ENCODE measurements at places on chromosomes 2 and 18. TPM values are rescaled to one million over a fixed set of nuclear protein-coding genes. Genes with fewer than 3 reads are reported as not detected.

GRCh38 chr2:32697156-32697555, 69.3 kb downstream of the TTC27 start:
- no peak for DNase-seq

DNA sequence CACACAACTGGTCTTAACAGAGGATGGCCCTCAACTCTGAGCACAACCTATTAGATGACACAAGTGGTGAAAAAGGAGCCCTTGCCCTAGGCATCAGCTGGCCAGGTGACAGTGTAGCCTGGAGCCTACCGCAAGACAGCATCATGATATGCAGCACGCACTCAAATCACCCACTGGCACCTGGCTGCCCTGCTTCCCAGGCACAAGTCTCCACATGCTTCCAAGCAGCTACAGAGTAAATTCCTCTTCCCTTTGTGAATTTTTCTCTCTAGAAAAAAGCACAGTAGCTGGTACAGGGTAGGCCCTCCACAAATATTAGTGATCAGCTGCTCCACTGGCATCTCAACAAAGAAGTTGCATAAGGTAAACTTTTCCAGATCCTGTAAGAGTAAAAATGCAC, 6.0 kb downstream of the FBXO15 start:
- no peak for DNase-seq

GRCh38 chr2:142748559-142749099, 128.8 kb upstream of the KYNU start:
- DNase-seq, result no peak

- no peak for DNase-seq
Observed at GRCh38 chr2:152443771-152444170, 108.8 kb downstream of the FMNL2 start.

GRCh38 chr2:233772583-233772982, 5.5 kb upstream of the MROH2A start:
- DNase-seq, result no peak

- no peak for DNase-seq
Observed at GRCh38 chr2:236210536-236210935, 42.4 kb upstream of the GBX2 start.

DNA sequence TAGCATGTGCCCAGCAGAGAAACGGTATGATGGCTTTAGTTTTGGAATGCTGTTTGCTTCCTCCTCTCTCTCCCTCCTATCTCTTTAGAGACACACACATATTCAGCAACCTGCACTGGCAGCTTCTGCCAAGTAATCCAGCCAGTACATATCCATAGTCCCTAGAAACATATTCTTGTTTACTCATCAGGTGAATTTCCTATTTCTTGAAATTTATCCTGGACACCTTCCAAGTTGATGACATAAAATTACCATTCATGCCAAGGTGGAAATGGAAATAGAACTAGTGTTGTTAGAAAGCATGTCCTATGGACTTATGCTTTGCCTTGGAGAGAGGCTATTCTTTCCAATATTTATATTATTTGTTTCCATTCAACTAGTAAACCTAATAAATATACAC, 50.9 kb upstream of the RGPD4 start:
- DNase-seq, result no peak

DNA sequence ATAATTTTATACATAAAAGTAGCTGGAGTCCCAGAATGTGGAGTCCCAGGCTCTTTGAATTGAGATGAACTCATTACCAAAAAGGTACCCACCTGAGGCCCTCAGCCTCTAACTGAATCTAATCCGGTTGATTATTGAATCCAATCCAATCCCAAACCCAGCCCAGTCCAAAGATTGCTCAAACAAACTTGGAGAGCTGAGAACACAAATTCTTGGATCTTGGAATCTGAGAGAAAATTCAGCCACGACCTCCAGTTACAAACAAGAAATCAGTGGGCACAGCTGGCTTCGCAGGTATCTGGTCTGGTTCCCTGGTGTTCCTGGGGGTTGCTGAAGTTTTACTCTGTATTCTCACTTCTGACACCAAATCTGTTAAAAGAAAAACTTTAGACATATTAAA, 28.4 kb upstream of the RHOB start:
- DNase-seq, result no peak

- no peak for DNase-seq
Observed at GRCh38 chr2:30663321-30663720, 143.9 kb downstream of the CAPN13 start.

DNA sequence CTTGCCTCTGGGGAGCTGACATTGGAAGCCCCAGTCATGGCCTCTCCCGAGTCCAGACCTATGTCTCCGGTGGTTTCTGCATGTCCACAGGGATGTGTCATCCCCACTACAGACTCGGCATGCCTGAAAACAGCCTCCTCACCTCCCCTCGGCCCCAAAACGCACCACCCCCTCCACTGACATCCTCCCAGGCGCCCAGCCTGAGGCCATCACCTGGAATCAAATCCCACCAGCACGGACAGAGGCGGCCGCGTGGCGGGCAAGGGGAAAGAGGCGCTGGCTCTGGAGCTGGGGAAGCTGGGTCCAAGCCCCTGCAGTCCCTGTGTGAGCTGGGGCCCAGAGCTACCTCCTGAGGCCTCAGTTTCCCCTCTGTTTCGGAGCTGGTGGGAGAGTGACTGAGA, 69.9 kb upstream of the SMAD7 start:
- peak; percentile 63 for DNase-seq

GRCh38 chr2:7497178-7497577, 580.0 kb downstream of the RNF144A start:
- no peak for DNase-seq

- DNase-seq, result no peak
Observed at GRCh38 chr18:10318691-10318970, 135.8 kb upstream of the APCDD1 start.

- no peak for DNase-seq
Observed at GRCh38 chr18:3692691-3693090, 242.7 kb downstream of the TGIF1 start.

DNA sequence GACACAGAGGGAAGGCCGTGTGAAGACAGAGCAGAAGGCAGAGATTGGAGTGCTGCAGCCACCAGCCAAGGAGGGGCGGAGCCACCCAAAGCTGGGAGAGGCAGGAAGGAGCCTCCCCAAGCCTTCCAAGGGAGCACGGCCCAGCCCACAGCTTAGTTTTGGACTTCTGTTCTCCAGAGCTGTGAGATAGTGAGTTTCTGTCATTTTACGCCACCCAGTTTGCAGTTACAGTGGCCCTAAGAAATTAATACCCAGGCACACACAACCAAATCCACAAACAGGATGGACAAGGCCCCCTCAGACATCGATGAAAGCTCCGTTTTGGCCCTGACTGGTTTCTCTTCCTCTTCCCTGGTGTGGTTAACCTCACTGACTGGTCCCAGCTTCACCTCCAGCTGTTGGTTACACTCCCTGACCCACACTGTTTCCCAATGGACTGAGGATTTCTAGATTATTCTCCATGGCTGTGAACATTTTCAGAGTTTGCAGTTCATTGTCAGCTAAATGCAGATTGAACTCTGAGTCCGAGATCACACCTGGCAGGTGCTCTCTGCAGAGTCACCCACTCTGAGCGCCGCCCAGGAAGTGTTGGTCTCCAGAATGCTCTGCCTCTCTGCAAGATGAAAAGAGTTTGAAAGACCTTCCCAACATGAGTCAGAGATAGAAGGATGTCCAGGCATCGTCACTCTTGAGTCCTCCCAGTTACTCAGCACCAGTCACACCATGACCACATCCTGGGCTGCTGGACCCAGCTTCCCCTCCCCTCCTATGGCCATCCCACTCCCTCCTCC, 100.2 kb downstream of the TWIST2 start:
- peak; percentile 62 for DNase-seq

DNA sequence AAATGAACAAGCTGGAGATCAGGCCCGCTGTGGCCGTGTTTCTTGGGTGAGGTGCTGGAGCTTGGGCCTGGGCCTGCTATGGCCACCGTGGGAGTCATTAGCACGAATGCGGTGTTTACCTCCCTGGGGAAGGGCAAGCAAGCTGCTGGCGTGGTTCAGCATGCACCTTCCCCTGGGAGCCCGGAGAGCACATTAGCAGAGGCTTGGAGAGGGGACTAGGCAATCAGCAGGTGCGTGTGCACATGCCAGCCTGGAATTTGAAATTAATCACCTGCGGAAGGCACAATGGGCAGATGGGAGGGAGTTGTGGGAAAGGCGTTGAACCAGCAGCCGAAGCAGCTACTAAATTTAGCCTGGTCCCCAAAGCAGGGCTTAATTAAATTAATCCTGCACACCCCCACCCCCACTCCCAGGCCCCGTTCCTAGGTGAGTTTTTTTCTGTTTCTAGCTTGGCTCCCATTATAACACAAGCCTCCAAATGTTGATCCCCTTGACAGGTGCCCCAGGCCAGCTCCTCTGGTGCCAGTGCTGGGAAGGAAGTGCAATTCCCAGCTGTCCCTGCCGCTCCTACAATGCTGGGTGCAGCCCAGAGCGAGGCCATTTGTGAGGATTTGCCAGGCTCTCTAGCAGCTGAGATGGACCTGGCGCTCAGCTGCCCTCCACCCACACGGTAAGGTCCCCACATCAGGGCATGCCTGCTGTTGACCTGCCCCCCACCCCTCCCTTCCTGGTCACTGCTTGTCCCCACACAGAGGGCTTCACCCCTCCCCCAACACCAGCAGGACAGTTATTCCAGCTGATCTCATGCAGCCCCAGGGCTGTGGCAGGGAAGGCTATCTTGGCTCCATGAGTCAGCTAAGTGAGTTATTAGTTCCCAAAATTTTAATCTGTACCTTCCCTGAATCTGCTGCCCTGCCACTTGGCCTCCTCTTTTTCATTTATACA, 115.0 kb downstream of the ZBTB7C start:
- peak; percentile 67 for DNase-seq

- DNase-seq, result no peak
Observed at GRCh38 chr2:149331023-149331400, 625 bp downstream of the LYPD6 start.

DNA sequence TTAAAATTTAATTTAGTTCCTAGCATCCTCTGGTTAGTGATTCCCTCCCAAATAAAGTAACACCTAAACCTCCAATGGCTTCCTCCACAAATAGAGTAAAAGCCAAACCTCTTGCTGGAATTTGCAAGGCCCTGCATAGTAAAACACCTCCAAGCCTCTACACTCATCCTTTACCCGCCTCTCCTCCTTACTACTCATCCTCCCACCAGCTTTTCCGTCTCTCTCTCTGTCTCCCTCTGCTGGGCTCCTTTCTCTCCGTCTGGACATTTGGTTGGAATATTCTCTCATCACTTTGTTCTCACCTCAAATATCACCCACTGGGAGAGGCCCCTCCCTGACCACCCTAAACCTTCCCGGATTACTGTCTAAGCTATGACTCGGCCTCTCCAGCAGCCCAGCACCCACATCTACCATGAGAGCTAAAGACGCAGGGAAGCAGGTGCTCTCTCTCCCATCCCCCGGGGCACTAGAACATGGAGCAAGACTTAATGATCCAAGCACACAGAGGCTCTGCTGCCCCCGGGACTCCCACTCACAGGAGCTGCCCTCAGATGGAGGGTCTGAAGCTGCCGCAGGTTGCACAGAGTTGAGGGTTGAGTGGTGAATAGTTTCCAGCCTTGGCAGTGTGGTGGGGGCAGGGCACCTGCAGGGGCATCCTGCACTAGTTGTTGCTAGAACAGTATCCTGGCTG, 167.2 kb downstream of the FBXO15 start:
- DNase-seq, result no peak

DNA sequence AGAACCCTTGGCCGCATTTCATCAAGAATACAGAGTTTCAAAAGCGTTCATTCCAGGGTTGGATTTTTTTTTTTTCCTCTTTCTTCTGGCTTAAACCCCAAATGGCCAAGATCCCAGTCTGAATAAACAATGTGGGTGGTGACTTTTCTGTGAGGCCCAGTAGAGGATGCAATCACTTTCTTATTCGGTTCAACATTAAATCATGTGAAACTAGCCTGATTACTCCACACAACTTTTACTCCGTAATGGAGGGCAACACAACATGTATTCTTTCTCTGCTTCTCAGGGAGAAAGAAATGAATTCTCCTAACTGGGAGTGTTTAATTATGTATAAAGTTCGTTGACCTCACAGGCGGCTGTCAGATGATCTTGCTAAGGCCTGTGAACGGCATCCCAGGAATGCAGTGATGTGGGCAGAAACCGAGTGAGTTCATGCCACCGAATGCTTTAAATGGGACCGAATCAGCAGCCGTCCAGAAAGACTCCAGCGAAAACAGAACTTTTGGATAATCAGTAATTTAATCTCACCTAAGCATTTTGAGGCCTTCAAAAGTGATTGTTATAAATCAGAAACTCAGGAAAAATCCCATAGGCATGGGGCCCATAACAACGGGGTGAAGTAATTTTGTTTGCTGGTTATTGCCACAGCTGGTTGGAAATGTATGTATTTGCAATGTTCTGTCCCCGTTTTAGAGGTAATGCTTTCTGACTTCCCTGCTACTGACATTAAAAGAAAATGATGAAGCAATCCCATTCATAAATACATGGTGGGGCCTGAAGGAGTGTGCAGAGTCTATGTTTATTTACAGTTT, 81.5 kb downstream of the BCL2 start:
- DNase-seq, result no peak

- no peak for DNase-seq
Observed at GRCh38 chr2:103860016-103860415, 993.9 kb upstream of the POU3F3 start.

- DNase-seq, result no peak
Observed at GRCh38 chr2:223075301-223076270, 23.6 kb downstream of the KCNE4 start.

GRCh38 chr2:63899639-63900038, 57.9 kb downstream of the UGP2 start:
- DNase-seq, result no peak

GRCh38 chr2:160417745-160418397, 75.7 kb downstream of the RBMS1 start:
- DNase-seq, result no peak

DNA sequence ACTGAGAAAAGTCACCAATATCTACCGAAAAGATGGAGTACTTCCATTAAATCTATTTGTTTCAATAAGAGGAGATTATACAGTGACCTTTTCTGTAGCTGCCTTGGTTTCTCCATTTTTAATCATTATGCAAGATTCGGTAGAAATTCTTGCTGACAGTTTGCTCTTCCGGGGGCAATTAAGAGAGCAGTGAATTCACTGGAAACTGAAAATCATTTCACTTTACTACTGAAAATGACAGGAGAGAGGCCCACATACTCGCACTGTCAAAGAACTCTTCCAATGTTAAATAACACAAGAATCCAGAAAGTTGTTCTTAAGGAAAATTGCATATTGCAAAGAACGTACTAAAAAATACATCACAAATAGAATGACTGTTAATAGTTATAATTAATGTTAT, 699.3 kb downstream of the CBLN2 start:
- DNase-seq, result no peak

The NAPG gene
- 44.8 TPM for total RNA-seq

The CRYBA2 gene
- total RNA-seq, result not detected

The DRC1 gene
- 0.13 TPM for total RNA-seq

The NT5C1B gene
- total RNA-seq, result not detected

The PID1 gene
- 4.3 TPM for total RNA-seq

The CBLN2 gene
- total RNA-seq, result not detected

The STON1 gene
- total RNA-seq, result 6.7 TPM

The KLHL14 gene
- 0.11 TPM for total RNA-seq

The SMCHD1 gene
- total RNA-seq, result 34.8 TPM

The PDE11A gene
- total RNA-seq, result 0.54 TPM

The UGP2 gene
- total RNA-seq, result 327 TPM

The FBXO15 gene
- total RNA-seq, result 0.51 TPM

Data from cardiac septum (tissue), 1 donor.